ENCODE measurements at places on chromosomes 2 and 18.

DNA sequence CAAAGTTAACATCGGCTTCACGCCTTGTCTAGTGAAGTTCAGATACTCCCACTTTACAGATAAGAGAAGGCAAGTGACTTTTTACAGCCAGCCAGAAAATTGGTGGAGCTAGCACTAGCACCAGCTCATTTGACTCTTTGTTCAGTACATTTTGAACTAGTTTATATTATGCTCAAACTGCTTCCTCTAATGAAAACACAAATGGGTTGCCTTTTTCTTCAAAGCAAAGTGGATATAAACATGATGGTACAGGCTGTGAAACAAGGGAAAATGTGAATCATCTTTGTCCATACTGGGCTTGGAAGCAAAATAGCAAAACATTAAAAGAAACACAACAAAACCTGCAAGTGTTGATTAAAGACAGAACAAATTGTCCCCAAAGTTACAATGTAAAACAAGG is 99.6 kb upstream of the LHCGR start:
- DNase-seq = no peak

GRCh38 chr2:131154071-131154531 is 49.0 kb downstream of the PLEKHB2 start:
- DNase-seq = peak; percentile 85

GRCh38 chr18:36294031-36294430 is 3.5 kb upstream of the FHOD3 start:
- no peak for DNase-seq

GRCh38 chr18:58892488-58892887 is 27.8 kb downstream of the ZNF532 start:
- DNase-seq = no peak

- DNase-seq = no peak
Observed at GRCh38 chr2:44546459-44547127, 184.8 kb downstream of the CAMKMT start.

- DNase-seq = no peak
Observed at GRCh38 chr2:192139813-192140212, 54.9 kb downstream of the TMEFF2 start.

DNA sequence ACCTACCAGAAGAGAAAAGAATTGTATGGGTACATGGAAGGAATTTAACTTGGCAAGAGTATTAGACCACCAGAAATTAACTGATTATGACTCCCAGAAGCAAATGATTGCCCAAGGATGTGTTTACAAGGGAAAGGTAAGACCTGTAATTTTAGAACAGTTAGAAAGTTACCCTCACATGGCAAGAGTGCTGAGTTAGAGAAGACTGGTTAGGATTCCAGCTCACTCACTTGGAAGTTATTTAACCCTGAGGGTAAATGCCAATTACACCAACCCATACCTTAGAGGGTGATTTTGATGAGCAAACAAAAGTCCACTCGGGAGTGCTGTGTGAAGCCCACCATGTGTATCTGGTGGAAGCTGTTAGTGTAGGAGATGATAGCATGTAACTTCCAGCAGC is 170.2 kb downstream of the TPGS2 start:
- no peak for DNase-seq

- peak; percentile 79 for DNase-seq
Observed at GRCh38 chr2:98569197-98569793, 39.0 kb downstream of the COA5 start.

GRCh38 chr2:142020368-142020767 is 110.4 kb downstream of the LRP1B start:
- no peak for DNase-seq

GRCh38 chr2:184735611-184736010 is 137.3 kb downstream of the ZNF804A start:
- DNase-seq = no peak

DNA sequence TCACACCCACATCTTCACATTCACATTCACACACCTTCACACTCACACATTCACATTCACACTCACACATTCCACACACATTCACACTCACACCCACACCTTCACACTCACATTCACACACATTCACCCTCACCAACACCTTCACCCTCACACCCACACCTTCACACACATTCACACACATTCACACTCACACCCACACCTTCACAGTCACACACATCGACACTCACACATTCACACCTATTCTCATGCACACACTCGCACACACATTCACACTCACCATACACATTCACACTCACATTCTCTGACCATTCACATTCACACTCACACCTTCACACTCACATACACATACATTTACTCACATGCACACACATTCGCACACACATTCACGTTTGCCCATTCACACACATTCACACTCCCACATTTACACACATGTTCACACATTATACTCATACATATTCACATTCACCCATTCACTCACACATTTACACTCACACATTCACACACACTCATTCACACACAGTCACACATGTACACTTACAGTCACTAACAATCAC is 62.7 kb downstream of the BIN1 start:
- no peak for DNase-seq

GRCh38 chr2:192148620-192149321 is 46.0 kb downstream of the TMEFF2 start:
- no peak for DNase-seq

GRCh38 chr2:237861875-237862527 is 2.6 kb downstream of the RAMP1 start:
- DNase-seq = no peak

DNA sequence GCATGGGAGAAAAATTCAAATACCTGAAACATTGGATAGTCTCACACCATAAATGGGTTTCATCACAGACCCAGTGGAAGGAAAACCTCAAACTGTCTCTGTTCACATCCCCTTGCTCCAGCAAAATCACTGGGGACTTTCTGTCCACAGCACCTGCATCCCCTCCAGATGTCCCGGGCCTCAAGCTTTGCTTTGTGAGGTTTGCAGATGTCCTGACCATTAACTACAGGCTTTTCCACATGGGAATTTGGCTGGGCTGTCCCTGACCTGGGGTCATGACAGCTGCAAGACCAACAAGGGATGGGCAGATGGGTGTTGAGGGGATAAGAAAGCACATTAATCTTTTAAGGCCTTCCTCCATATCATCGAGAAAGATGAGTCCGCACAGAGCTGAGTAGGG is 427.9 kb downstream of the TXNL1 start:
- no peak for DNase-seq

DNA sequence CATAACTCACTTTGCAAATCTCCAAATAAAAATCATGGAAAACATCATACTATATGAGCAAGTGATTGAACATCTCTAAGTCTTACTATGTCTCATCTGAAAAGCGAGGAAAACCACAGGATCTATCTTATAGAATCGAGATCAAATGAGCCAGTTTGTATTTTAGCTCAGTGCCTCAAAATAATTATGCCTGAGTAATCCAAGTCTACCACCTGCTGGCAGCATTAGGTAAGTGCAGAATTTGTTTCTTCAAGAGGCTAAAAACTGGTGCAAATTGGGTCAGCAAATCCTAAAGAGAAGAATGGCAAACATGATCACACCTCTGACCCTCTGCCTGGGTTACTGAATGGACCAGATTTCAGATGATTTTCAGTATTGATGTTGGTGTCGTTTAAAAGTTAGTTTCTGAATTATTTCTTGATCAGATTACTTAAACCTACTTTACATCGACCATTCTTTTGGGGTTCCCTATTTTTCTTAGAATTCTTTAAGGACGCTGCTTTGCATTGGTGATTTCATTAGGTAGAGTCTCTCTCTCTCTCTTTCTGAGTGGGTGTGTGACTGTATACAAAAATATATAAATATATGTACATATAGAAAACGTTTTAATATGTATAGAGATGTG is 12.7 kb upstream of the FHOD3 start:
- peak; percentile 73 for DNase-seq

- DNase-seq = no peak
Observed at GRCh38 chr2:50922506-50922905, 109.4 kb downstream of the NRXN1 start.

GRCh38 chr18:3148930-3149535 is 70.7 kb downstream of the MYOM1 start:
- peak; percentile 56 for DNase-seq

- no peak for DNase-seq
Observed at GRCh38 chr2:231877533-231878456, 48.4 kb downstream of the NPPC start.

- no peak for DNase-seq
Observed at GRCh38 chr2:237575869-237576862, 9.8 kb downstream of the PRLH start.

GRCh38 chr2:85656468-85656867 is 11.5 kb downstream of the SFTPB start:
- DNase-seq = no peak

DNA sequence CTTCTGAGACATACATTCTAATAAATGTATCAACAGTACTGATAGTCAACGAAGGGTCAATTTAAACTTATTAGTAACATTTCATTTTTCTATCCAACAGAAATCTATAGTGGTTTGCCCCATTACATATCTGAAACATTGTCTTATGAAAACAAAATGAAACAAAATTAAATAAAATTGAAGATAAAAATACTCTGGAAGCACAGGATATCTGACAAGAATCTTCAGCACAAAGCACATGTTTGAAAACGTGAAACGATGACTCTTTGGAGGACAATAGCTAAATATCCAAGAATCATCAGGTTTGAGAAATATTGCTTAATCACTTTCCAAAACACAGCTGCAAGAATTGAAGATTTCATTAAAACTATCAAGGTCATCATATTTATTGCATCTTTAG is 70.9 kb upstream of the FAM124B start:
- no peak for DNase-seq

GRCh38 chr18:2441544-2441943 is 129.8 kb downstream of the METTL4 start:
- DNase-seq = no peak

Measured in D341Med (cell line).